Activated naive CD8-positive, alpha-beta T cell treated with anti-CD3 and anti-CD28 coated beads, Interleukin-2, amount 50 U/mL, for 16 hours (primary cell): ENCODE measurements at places on chromosomes 12 and 14.

GRCh38 chr14:104289507-104289906, 151.1 kb downstream of the KIF26A start:
- no peak for DNase-seq

DNA sequence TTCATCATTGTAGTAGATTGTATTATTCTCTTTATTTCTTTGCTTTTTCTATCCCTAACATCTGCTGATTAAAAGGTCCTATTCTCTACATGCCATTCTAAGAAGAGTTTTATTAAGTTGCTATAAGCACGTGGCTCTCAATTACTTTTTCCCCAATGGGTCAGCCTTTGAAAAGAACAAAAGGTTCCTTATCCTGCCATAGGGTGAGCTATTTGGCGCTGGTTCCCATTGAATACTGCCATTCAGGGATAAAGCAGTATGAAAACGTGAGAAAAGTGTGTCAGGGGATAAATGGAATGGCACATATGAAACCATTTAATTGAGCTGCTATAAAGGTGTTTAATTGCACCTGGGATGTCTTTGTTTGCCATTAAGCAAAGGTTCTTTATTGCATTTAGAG, 80.9 kb downstream of the SYNE2 start:
- no peak for DNase-seq

GRCh38 chr14:87152693-87153092, 840.3 kb downstream of the GALC start:
- no peak for DNase-seq

DNA sequence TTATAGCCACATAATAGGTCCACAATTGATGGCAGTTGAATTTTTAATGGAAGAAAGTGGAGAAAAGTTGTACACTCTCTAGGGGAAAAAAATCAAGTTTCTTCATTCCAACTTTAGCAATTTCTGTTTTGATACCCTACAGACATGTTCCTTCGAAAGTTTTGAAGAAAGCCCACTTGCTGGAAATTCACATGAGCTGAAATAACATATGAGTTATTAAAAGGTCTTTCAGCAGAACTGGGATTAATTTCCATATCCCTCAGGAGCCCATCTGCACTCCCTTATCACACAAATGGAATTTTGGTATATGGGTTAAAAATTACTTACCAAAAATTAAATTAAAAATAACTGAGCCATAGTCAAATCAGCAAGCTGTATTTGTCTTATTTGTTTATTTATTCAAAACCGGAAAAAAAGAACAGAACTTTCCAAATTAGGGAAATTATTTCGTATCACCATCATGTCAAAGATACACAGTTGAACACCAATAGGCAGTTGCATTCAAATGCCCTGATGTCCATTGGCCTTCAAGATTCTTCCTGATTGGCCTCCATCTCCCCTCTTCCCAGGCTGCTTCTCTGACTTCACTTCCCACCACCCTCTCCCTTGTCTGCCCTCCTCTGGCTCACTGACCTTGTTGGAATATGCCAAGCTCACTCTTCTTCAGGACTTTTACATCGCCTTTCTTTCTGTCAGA, 445.5 kb downstream of the EGLN3 start:
- DNase-seq: no peak

GRCh38 chr14:51862176-51862796, 1.9 kb downstream of the GNG2 start:
- no peak for DNase-seq

DNA sequence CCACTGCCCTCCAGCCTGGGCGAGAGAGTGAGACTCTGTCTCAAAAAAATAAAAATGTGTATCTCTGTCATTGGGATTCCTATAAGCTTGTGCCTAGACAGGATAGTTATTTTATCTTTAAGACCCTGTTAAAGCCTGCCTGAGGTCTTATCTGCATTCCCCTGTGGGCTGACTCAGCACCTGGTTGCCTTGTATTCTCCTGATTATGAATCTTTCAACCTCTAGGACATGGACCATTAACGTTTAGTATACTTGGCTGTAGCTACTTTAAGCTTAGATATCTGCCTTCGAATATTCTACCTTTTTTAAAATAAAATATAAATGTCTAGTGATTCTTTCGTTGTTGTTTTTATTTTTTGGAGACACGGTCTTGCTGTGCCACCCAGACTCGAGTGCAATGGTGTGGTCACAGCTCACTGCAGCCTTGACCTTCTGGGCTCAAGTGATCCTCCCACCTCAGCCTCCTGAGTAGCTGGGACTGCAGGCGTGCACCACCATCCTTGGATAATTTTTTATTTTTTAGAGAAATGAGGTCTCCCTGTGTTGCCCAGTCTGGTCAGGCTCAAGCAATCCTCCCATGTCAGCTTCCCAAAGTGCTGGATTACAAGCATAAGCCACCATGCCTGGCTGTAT, 41.3 kb downstream of the RESF1 start:
- DNase-seq: no peak

- DNase-seq: no peak
Observed at GRCh38 chr12:32605326-32606095, 73.6 kb upstream of the DNM1L start.

DNA sequence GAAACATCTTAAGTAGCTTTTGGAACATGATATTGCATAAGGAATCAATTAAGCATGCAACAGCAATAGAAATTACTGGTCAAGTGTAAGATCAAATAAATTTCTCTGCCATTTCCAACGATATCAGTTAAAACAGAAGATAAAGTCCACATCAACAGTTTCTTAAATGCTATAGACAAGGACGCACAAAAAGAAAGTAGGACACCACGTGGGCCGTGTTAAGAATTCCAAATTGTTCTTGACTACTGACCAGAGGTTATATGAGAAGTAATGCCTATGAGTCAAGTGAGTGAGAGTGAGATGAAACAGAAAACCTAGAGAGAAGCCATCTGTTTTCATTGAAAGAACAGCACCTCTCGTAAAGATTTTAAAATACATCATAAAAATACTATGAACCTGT, 318.2 kb downstream of the TMEM117 start:
- DNase-seq: no peak

GRCh38 chr14:78725086-78725485, 554.9 kb downstream of the NRXN3 start:
- no peak for DNase-seq

DNA sequence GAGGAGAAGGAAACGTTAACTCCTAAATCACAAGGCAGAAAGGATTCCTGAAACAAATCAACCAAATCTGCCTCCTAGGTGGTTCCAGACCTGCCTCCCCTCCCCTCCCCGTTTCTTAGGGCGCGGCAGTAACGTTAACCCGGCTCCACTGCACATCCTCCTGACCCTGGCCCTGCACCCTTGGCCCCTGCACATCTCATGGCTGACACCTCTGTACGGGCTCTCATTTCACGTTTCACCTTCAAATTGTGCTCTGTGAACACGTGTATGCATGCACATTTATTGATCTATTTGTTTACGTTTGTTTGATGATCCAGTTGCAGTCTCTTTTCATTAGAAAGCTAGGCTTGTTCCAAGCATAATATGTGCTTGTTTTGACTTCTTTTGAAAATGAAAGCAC, 358.1 kb downstream of the ADGRD1 start:
- DNase-seq: no peak

- no peak for DNase-seq
Observed at GRCh38 chr12:113788020-113788856, 177.9 kb downstream of the RBM19 start.

DNA sequence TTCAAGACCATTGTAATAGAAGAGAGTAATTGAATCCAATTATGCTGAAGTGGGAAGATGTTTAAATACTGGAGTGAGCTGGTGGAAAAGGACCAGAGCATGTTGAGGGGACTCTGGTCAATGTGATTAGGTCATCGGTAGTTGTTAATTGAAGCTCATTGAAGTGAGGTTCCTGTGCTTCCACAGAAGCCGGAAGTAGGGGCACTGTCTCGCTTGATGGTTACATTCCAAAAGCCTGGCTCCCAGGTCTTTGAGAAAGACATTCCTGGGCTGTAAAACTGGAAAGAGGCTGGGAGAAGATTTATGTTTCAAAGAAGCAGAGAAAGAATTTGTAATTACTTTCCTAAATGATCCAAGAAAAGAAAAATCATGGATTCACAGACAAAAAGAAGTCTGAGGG, 12.3 kb upstream of the CLECL1 start:
- no peak for DNase-seq

DNA sequence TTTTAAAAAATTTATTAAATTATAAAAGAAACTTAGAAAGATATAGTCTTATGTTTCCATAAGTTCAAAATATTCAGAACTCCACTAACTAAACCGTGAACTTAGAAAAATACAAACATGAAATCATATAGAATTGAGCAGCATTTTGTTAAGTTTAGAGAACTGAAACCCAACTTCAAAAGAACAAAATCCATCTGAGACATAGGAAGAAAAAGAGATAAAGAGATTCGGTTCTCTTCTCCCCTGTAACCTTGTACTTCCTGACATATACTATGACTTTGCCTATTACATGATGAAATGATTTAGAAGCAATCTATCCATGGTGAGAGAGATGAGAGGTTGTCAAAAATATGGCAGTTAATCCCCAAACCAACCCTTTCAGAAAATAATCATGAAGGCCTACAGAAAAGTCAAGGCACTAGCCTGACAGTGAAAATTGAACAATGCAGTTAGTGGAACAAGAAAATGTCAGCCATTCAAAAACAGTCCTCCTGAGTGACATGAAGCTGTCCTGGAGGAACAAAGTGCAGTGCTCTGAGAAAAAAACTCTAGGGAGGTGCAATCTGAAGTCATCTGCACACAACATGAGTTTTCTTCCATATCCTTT, 44.0 kb downstream of the C12orf50 start:
- no peak for DNase-seq

GRCh38 chr14:104321088-104321801, 182.9 kb downstream of the KIF26A start:
- no peak for DNase-seq

- no peak for DNase-seq
Observed at GRCh38 chr12:2152134-2152533, 99.3 kb downstream of the CACNA1C start.

DNA sequence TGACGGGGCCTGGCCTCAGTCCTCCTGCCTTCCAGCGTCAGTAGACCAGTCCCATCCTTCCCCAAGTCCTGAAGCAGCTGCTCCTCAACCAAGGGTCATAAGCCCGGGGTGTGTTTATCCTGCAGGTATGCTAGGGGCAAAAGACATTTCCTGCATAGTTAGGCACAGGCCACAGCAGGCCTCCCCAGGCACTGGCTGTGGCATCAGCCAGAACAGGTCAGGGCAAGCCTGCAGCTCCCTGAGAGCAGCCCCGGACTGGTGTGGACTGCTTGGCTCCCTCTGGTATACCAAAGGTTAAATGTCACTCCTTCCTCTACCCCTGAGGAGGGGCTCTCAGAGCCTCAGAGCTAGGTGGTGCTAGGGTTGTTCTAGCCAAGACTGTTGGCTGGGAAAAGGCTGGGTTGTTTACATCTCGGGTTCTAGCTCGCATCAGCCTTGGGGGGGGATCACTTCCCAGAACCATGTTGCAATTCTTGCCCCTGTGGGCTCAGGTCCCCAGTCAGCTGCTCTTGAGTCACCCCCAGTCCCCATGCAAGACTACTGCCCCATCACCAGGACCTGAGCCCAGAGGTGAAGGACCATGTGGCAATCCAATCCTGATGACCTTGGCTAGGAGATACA, 2.9 kb downstream of the MMP14 start:
- no peak for DNase-seq

DNA sequence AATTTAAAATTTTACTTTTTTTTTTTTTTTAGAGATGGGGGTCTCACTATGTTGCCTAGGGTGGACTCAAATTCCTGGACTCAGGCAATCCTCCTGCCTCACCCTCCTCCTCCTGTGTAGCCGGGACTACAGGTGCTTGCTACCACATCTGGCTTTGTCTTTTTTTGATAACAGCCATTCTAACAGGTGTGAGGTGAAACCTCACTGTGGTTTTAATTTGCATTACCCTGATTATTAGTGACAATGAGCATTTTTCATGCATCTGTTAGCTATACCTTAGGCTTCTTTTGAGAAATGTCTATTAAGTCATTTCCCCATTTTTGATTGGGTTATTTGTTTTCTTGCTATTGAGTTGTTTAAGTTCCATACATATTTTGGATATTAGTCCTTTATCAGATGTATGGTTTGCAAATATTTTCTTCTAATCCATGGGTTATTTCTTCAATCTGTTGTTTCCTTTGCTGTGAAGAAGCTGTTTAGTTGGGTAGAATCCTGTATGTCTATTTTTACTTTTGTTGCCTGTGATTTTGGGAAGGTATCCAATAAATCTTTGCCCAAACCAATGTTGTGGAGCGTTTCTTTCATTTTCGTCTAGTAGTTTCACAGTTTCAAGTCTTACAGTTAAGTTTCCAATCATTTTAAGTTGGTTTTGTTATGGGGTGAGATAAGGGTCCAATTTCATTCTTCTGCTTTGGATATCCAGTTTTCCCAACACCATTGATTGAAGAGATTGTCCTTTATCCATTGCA, 86.1 kb downstream of the MYF5 start:
- DNase-seq: no peak

DNA sequence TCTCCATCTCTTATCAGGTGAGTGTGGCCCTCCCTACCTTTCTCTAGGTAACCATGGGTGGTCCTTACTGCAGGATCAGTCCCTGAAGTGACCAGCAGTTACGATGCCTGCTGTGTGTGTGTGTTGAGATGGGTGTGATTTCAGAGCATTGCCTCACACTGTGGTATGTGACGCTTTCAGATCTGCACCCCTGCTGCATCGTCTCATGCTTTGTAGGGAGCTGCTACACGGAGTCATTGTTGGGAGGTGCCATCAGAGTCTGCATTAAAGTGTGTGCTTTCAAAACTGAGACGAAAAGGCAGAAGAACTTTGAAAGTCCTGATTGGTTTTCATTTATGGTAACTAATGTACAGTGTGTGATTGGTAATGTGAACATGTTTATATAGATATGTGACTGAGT, 150.5 kb downstream of the PELI2 start:
- DNase-seq: no peak

GRCh38 chr12:132099739-132100138, 44.4 kb downstream of the DDX51 start:
- DNase-seq: no peak

DNA sequence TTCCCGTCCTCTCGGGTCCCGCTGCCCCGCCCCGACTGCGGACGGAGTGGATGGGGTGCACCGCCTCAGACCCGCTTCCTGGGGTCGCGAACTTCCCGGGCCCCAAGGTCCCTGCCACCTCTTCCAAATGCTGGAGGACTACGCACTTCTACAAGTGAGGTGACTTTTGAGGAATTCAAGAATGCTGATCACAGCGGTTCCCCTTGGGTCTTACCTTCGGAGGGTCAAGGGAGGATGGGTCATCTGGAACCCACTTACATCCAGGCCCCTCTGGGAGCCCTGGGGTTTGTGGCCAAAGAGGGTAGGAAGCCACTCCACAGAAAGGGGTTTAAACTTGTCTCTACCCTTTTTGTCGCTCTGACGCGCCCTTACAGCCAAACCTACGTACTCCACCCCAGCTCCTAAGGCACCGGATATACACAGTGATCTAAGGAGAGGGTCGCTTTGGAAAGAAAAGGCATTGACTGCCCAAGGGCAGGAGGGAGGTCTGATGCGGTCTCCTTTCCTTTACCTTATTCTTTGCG, 532 bp upstream of the PRKD1 start:
- DNase-seq: no peak
